A673 (cell line): ENCODE measurements at places on chromosomes 1 and 21. TPM values are rescaled to one million over a fixed set of nuclear protein-coding genes. Genes with fewer than 3 reads are reported as not detected.

ADORA1 gene
- total RNA-seq: 0.74 and 1.2 TPM in 2 replicates

TFF1 gene
- not detected in 2 replicates for total RNA-seq

GPR153 gene
- total RNA-seq: 8.4 and 11.7 TPM in 2 replicates

SLC6A9 gene
- total RNA-seq: 31.4 and 40.8 TPM in 2 replicates

- no peak overlapping the region for H3K27ac ChIP-seq
- H3K4me1 ChIP-seq: peaks cover 5% of the 10 kb centered on the region
- H3K36me3 ChIP-seq: no peaks in the 10 kb centered on the region
- no peak overlapping the region for H3K4me3 ChIP-seq
Measured at GRCh38 chr1:119652587-119652986, 4.5 kb upstream of the ZNF697 start.

- no peaks in the 10 kb centered on the region for H3K4me1 ChIP-seq
- no peak for DNase-seq
- no peak overlapping the region for H3K27ac ChIP-seq
- no peaks in the 10 kb centered on the region for H3K36me3 ChIP-seq
Measured at GRCh38 chr1:78797108-78797781, 147.6 kb downstream of the IFI44 start.
